ENCODE measurements at places on chromosomes 1 and 21.
A peak's percentile ranks its signal among the peaks of the same experiment; 100 is the strongest.

DNA sequence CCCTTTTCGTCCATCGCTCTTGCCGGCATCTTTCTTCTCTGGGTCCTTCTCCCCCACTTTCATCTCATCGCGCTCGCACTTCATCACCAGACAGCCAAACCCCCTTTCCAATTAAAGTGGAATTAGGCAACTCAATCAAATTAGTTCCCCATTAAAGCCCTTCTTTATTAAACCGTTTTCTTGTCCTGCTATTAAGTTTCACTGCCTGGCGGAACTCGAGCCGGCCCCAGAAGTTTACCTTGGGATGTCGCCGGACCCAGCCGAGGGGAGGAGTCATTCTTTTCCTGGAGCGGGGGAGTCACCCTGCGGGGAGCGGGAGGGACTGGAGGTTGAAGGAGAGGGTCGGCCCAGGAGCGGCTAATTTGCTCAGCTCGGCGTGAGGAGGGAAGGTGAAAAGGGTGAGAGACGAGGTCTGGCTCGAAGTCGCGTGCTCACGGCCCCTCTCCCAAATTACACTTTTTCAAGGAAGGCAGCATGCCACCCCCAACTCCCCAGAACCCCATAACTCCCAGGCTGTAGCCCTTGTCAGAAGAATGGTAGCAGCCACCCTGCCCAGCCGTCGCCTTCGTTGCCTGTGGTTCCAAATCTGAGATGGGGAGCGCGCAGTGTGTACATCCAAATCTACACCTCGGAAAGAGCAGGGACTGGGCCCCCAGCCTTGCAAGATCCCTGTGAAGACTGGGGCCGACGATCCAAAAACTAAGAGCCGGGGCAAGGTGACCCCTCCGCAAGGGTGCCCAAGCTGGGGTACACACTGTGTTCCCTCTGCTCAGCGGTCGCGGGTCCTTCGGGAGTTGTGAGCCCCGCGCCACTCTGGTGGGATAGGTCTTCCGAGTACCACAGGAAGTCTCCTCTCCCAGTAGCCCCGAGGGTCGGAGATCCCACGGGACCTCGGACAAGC lies 6.4 kb downstream of the DMRTA2 start:
- DNase-seq = no peak

DNA sequence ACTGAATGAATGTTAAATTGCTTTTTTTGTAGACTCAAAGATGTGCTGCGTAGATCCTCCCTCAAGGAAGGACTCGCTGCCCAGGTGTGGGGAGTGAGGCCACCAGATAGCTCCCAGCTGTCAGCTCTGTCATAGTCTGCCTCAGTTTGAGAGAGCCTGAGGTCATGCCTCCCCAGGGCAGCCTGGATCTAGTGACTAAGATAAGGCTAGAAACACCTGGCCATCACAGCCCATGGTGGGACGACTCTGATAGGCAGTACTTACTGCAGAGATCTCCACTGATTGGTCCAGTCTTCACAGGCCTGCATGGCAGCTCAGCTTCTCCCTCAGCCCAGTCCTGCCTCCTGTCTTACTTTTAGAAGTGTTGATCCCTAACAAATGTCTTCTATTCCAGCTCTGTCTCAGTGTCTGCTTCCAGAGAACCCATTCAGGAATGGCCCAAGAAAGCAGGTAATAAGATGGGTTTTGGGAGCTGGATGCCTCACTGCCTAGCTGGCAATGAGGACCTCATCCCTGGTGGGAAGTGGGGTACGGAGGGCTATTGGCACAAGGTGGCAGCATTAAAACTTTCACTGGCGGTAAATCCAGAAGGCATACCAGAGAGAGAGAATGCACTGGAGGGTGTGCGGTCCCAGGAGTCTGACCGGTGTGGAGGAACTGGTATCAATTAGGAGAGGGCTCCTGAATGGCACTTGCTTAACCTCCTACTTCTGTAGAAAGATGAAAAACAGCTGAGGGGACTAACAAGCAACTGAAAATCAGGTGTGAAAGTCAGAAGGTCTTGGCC lies 55.3 kb upstream of the GPR37L1 start:
- no peak for DNase-seq

DNA sequence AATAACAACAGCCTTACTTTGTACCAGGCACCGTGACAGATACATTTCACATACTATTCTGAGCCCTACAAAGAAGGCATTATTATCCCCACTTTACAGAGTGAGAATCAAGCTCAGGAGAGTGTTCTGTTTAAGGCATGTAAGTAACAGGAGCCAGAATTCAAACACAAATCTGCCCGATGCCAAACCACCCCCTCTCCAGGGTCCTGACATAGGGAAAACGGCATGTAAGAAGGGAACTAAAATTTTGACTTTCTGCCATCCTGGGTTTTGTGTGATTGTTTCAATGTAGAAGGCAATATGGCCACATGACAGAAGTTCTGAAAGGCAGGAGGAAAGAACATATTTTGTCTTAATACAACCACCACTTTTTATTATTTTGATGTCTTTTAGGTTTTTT lies 5.5 kb downstream of the FUCA1 start:
- DNase-seq = no peak

DNA sequence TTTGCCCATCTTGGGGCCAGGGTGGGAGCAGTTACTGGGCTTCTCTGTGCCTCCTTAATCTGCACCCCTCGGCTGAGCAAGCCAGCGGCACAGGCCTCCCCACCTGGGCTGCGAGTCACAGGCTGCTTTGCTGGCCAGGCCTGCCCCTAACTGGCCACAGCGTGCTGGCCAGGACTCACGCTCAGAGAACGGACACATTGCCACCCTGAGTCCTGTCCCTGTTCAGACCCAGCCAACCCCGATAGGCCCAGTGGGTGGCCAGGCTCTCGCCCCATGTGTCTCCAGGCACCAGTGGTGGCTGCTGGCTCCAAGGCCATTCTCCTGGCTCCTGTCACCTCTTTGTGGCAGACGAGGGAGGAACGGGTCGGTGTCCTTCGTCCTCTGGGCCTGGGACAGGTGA lies 61.3 kb downstream of the MORN1 start:
- DNase-seq = no peak

DNA sequence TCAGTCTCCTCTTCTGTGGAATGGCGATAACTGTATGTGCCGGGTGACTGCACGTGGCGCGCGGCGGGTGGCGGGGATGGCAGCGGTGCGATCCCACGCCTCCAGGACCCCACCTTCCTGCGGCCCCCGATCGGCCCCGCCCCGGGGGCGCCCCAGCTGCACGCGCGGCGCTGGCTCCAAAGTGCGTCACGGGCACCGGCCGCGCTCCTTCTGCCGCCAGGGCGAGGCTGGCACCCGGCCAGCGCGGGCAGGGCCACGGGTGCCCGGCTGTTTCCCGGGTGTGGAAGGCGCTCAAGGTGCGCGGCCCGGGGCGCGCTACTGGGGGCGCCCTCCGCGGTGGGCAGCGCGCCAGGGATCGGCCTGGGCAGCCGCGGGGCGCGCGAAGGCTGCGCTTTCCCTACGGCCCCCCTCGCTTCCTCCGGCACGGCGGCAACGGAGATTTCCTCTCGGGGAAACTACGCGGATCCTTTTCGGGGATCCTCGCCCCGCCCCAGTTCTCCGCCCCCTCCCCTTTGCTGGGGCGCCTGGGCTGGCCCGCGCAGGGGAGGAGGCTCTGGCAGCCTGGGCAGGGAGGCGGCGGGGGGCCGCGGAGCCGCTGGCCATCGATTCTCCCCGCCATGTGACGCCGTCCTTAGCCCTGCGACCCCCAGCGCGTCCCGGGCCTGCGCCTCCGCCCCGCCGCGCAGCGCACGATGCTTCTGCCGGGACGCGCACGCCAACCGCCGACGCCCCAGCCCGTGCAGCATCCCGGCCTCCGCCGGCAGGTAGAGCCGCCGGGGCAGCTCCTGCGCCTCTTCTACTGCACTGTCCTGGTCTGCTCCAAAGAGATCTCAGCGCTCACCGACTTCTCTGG lies at the start of gene EVA1C:
TSS of gene EVA1C (plus strand) at position 545 of the 853 bp plus-strand sequence. CDS start at position 693, 148 bp downstream.
- DNase-seq = peak; percentile 57

GRCh38 chr1:5936126-5936525 lies 56.1 kb downstream of the NPHP4 start:
- no peak for DNase-seq

GRCh38 chr21:46603228-46603627 lies 1.7 kb downstream of the S100B start:
- no peak for DNase-seq
